GM04503 (cell line): ENCODE measurements at places on chromosomes 7 and 10.
A peak's percentile ranks its signal among the peaks of the same experiment; 100 is the strongest.

DNA sequence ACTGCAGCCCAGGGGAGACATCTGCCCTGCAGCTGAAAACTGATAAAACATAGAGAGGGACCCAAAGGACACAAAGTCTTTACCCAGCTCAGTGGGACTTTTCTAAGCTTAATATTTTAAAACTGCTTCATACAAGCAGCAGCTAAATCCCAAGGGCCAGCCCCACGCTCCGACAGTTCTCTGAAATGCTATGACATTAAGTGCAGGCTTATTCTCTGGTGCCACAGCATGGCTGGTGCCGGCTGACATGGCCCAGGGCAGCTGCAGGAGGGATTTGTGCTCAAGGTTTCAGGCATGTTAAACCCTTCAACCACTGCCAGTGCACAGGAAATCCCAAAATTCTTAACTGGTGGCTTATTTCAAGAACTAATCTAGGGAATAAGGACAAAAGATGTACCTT, 170.9 kb downstream of the PARD3 start:
- no peak for DNase-seq

DNA sequence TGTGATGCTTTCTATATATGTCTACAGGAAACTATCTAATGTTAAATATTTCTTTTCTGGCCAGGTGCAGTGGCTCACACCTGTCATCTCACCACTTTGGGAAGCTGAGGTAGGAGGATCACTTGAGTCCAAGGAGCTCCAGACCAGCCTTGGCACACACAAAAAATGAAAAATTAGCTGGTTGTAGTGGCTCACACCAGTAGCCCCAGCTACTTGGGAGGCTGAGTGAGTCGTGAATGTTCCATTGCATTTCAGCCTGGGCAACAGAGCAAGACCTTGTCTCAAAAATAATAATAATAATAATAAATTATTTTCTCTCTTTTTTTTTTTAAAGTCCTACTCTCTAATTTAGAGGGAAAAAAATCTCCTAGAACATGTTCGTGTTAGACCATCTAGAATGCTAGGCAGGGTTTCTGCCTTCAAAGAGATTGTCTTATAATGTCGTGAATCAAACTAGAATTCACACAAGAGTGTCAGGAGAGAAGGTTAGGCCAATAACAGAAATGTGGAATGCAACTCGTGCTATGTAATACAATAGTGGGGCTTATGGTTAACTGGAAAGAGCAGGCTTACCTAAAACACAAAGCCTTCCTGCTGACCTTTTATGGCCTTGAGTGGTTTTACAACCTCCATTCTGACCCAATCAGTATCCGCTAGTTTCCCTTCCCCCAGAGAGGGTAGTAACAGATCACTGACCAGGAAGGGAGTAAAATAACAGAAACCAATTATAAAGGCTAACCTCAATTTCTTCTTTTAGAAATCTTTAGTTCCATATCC, 46.3 kb downstream of the MYOF start:
- peak; percentile 32 for DNase-seq

DNA sequence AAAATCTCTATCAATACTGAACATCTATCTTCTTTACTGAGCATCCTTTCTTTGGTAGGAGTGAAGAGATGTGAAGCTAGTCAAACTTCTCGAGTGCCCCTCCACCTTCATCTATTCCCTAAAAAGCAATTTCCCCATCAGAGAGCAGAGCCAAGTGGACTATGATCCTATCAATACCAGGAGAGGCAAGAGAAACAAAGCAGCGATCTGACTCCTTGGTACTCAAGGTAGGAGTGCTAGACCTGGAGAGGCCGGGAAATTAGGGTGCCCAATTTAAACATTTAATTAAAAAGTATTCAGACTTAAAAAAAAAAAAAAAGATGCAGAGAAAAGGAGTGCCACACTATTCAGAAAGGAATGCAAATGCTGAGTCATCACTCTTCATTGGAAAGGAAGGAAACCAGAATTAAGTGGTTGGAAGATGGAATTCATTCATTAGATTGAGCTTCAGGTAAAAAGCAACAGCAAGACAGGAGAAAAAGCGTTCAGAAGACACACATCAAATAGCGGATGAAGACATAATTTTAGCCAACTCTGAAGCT, 1.6 kb downstream of the TIAL1 start:
- no peak for DNase-seq

DNA sequence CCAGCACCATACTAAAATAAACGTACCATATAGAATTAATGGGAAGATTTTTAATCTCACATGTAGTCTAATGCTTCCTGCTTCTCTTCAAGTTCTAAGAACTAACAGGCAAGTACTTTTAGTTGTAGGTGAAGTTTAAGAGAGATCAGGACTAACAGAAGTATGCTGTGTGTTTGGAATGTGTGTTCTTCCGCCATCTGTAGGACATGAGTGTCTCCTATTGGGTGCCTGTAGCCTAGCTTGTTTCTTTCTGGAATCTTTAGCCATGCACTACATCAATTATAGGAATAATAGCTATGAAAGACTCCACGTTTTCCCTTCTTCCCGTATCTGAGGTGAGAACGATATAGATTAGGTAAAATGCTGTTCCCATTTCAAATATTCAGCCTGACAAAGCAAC, 140.2 kb upstream of the AHR start:
- no peak for DNase-seq

GRCh38 chr10:126906704-126907422, 1.6 kb downstream of the DOCK1 start:
- DNase-seq, result no peak

DNA sequence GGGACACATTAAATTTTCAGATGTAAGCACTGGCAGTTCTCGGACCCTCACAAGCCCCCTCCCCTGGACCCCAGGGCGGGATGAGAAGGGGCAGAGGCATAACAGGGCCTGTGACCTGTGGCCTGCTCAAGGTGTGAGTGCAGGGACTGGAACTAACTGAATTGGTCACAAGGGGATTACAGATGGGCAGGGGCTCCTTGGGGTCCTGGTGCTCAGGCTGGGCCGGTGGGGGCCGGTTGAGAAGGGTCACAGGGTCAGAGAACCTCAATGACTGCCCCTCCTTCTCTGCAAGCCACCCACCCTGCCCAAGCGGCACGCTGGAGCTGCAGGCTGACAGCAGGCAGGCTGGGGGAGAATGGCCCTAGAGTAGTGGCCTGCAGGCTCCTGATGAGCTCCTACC, 80.8 kb upstream of the PCBD1 start:
- no peak for DNase-seq

DNA sequence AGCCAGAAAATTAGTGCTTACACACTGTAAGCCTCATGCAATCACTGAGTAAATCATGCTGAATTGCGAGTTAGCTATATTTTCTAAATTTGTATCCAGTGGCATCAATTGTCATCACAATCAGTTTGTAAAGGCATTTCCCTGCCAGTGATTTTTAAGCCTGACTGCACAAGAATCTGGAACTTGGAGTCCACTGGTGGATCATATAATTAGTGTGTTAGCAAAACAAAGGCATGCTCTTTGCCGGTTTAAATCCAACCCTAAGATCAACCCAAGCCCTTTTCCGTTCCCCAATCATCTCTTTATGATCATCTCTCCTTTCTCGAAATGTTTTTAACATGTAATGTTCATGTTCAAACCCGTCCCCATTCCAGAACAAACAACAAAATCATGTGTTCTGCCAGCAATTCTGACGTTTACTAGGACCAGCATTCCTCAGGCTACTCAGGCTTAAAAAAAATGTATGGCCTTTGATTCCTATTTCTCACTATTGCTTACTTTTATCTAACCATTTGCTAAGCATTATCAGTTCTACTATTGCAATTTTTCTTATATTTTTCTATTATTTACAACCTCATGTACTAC, 649.2 kb downstream of the SORCS1 start:
- no peak for DNase-seq

DNA sequence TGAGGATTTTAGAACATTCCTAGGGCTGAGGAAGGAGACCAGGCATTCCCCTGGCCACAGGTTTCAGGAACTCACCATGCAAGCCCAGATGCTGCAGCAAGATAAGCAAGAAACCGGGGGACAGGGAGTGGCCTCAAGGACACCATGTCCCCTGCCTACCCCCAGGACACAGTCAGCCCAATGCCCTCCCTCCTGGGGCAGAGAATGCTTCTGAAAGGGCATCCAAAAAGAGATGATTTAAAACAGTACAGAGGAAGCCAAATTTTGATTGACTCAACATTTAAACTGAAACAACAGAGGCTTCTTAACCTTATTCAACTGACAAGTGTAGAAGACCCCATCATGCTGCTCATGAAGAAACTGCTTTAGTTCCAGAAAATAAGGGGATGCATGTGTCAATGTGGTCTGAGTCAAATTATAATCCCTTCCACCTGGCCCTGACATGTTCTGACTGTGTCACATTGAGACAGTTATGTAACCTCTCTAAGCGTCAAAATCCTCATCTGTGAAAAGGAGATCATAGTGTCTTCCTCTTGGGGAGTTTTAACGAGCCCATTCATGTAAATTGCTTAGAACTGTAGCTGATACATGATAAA, 60.0 kb downstream of the ICA1 start:
- DNase-seq, result no peak

GRCh38 chr10:46516660-46517416, 39.6 kb downstream of the GPRIN2 start:
- DNase-seq, result peak; percentile 79

DNA sequence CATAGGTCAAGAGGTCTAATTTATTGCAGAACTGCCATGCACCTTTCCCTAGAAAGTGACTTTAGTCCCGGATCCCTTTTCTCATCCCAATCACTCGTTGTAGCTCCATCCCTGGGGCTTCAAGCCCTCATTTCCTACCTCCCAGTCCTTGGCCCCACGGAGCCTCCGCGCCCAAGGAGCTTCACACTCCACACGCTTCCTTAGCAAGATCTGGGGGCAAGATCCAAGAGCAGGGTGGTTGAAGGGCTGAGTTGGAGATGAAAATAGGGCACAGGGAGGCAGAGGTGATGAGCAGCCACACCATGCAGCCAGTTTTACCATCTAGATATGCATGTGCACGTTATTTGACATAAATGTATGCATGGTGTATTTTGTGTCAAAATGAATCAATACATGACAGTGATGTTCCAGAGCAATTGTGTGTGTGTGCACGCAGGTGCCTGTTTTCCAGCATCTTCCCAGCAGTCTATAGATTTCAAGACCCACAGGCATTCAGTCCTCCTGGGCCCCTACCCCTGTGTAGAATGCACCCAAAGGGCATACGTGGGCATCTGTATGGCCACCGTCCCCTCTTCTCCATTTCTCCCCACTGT, 6.0 kb upstream of the TRPV6 start:
- no peak for DNase-seq

DNA sequence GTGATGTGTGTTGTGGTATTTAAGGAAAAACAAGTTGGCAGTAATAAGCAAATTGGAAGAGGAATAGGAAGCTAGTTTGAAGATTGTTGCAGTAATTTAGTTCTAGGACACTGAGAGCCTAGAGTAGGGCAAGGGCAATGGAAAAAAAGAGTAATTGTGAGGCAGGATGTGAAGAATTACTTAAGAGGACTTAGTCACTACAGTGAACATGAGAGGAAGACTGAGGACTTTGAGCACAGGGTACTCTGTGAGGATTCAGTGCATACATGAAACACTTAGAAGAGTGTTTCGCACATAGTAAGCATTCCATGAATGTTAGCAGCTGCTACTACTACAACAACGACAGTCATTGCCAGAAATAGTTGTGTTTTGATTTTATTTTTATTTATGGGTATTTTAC, 30.9 kb upstream of the DKK1 start:
- DNase-seq, result no peak

- no peak for DNase-seq
These were observed at the start of gene LAMB1 for GRCh38 chr7:108002726-108003598. TSS of gene LAMB1 (minus strand) at chr7:108003161. CDS start at chr7:108002885, 276 bp downstream.

- DNase-seq, result no peak
These were observed 19.6 kb upstream of the AKR1C2 start for GRCh38 chr10:5023177-5023805.

DNA sequence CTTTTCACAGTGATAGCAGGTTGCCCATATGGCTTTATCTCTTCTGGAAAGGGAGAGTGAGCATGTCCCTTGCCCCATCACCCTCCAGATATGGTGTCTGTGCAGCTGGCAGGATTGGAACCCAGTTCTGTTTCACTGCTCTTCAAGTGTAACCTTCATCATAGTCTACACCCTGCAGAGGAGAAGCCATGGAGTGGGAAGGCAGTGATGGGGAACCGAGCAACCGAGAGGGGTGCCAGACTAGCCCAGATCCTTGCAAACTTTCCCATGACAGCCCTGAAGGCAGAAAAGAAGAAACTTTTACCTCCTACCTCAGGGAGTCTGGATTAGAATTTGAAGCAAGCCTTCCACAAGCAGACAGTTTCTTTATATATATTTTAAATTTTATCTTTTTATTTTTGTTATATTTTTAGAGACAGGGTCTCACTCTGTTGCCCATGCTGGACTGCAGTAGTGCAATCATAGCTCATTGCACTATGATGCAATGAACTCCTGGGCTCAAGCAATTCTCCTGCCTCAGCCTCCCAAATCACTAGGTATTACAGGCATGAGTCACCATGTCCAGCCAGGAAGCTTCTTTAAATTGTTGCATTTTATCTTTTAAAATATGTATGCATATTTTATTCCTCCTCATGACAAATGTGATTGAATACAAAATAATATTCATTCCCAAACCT, 133.3 kb downstream of the KCNMA1 start:
- DNase-seq, result no peak

DNA sequence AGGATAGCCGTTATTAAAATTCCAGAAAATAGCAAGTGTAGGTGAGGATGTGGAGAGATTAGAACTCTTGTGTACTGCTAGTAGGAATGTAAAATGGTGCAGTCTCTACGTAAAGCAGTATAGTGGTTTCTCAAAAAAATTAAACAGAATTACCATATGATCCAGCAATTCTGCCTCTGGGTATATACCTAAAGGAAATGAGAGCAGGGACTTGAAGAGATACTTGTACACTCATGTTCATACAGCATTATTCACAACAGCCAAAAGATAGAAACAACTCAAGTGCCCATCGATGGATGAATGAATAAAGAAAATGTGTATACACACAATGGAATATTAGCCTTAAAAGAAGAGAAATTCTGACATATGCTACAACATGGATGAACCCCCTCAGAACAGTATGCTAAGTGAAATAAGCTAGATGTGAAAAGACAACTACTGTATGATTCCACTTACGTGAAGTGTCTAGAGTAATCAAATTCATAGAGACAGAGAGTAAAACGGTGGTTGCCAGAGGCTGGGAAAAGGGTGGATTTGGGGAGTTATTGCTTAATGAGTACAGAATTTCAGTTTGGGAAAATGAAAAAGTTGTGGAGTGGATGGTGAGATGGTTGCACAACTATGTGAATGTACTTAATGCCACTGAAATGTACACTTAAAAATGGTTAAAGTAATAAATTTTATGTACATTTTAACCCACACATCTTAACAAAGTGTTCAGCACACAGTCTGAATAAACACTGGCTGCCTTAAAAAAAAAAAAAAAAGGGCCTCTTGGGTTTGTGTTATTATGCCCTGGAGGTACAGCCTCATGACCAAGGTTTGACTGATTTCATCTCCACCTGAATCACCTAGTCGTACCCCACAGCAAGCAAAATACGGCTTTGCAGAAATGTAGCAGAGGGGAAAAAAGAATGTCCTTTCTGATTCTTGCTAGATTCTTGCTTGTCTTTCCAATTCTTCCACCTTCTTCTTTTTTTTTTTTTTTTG, 26.2 kb downstream of the BUB3 start:
- no peak for DNase-seq
